GM23338 (cell line): ENCODE measurements at places on chromosomes 6 and 20.

- H3K4me1 ChIP-seq, result peaks cover 59% of the 10 kb centered on the region
- no peaks in the 10 kb centered on the region for H3K36me3 ChIP-seq
- no peaks in the 10 kb centered on the region for H3K27me3 ChIP-seq
- H3K4me3 ChIP-seq, result no peak overlapping the region
- H3K27ac ChIP-seq, result peak overlapping the region; percentile 15; the same call in 1 of the 2 replicates
- no peak for DNase-seq
Observed at GRCh38 chr20:50911716-50912115, 19.5 kb downstream of the ADNP start.

- peak overlapping the region; percentile 49; the same call in 1 of the 2 replicates for H3K4me3 ChIP-seq
- peaks cover 13% of the 10 kb centered on the region; the same call in 1 of the 2 replicates for H3K4me1 ChIP-seq
- no peak for DNase-seq
- no peaks in the 10 kb centered on the region; the same call in 1 of the 2 replicates for H3K27me3 ChIP-seq
- H3K27ac ChIP-seq, result no peak overlapping the region
Observed at GRCh38 chr20:57071954-57072583, 194.4 kb downstream of the BMP7 start.

DNA sequence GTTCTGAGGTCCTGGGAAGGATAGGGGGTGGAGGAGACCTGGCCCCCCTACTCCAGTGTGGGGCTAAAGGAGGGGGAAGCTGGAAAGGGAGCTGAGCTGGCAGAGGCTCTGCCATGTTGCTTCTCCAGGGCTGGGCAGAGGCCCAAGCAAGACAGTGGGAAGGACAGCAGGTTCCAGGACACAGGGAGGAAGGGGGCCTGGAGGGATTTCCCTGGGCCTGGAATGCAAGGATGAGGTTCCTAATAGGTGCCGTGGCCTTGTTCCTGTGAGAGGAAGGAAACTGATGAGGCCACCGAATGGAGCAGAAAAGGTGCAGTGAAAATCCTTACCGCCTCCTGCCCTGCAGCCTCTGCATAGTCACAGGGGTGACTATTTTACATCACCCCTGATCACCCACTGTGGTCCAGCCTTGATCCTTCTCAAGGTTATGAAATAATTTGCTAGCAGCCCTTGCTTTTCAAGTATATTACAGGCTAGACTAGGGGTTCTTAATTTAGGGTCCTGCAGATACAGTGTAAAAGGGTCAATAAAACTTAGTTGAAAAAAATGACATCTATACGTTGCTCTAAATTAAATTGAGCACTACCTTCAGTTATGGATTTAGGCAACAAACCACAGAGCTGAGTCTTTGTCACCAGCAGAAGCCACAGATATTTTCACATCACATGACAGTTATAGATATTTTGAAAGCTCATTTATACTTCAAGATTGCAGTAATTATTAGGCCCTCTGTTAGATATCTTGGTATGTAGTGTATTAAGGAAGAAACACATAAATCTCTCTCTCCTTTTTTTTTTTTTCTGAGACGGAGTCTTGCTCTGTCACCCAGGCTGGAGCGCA lies 45.7 kb upstream of the RNF24 start:
- H3K36me3 ChIP-seq, result no peaks in the 10 kb centered on the region
- no peaks in the 10 kb centered on the region for H3K27me3 ChIP-seq
- H3K27ac ChIP-seq, result no peak overlapping the region
- peaks cover 22% of the 10 kb centered on the region for H3K4me1 ChIP-seq

DNA sequence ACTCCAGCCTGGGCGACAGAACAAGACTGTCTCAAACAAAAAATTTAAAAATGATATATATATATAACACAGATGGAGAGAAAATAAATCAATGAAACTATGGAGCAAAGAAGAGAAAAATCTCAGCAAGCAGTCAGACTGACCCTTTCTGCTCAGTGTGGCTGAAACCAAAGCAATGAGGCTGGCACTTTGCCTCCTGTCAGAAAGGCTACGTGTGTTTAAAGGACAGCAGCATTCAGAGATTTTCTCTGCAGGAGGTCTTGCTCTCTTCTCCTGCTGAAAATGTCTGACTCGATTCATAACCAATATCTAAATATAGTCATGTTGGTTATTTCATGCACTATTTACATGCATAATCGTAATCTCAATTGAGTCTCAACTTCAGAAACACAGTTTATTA lies 527.0 kb upstream of the JARID2 start:
- no peak overlapping the region for H3K4me3 ChIP-seq
- no peak for DNase-seq
- no peak overlapping the region for H3K27ac ChIP-seq
- H3K36me3 ChIP-seq, result no peaks in the 10 kb centered on the region
- no peaks in the 10 kb centered on the region for H3K27me3 ChIP-seq

- H3K27ac ChIP-seq, result no peak overlapping the region
- peak; percentile 63 for DNase-seq
- peak overlapping the region; percentile 70 for H3K4me3 ChIP-seq
- H3K27me3 ChIP-seq, result peaks cover 62% of the 10 kb centered on the region
- H3K4me1 ChIP-seq, result peaks cover 2% of the 10 kb centered on the region
- H3K36me3 ChIP-seq, result no peaks in the 10 kb centered on the region
Observed at GRCh38 chr6:28553986-28554881, 28.6 kb downstream of the GPX5 start.

- DNase-seq, result peak; percentile 43
- H3K4me1 ChIP-seq, result no peaks in the 10 kb centered on the region
- no peaks in the 10 kb centered on the region for H3K36me3 ChIP-seq
- H3K4me3 ChIP-seq, result no peak overlapping the region
- H3K27me3 ChIP-seq, result no peaks in the 10 kb centered on the region
- no peak overlapping the region for H3K27ac ChIP-seq
Observed at GRCh38 chr6:126252154-126252553, 87.8 kb upstream of the CENPW start.

DNA sequence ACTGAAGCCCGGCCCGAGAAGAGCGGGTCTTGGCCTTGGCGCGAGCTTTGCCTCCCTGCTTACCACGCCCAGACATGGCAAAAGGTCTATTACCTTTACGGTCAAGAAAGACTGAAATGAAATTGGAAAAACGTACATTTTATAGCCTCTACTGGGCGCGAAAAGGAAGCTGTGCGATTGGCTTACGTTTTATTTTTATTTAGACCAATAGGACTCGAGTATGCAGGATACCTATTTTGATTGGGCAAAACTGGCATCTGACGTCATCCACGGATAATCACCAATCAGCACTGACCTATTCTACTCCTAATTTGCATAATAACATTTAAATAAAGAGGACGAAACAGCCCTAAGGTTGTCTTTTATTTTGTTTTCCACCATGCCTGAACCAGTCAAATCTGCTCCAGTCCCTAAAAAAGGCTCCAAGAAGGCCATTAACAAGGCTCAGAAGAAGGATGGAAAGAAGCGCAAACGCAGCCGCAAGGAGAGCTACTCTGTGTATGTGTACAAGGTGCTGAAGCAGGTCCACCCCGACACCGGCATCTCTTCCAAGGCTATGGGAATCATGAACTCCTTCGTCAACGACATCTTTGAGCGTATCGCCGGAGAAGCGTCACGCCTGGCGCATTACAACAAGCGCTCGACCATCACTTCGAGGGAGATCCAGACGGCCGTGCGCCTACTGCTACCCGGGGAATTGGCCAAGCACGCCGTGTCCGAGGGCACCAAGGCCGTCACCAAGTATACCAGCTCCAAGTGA lies 97.4 kb downstream of the OR2B2 start:
- no peaks in the 10 kb centered on the region for H3K36me3 ChIP-seq
- H3K4me1 ChIP-seq, result no peaks in the 10 kb centered on the region; the same call in 1 of the 2 replicates
- H3K27me3 ChIP-seq, result no peaks in the 10 kb centered on the region
- peak overlapping the region; percentile 57 for H3K4me3 ChIP-seq
- DNase-seq, result peak; percentile 95

GRCh38 chr6:169473663-169474062 lies 220.0 kb upstream of the THBS2 start:
- H3K27ac ChIP-seq, result no peak overlapping the region
- no peaks in the 10 kb centered on the region for H3K4me1 ChIP-seq
- DNase-seq, result no peak
- peaks cover 4% of the 10 kb centered on the region; the same call in 1 of the 2 replicates for H3K36me3 ChIP-seq

DNA sequence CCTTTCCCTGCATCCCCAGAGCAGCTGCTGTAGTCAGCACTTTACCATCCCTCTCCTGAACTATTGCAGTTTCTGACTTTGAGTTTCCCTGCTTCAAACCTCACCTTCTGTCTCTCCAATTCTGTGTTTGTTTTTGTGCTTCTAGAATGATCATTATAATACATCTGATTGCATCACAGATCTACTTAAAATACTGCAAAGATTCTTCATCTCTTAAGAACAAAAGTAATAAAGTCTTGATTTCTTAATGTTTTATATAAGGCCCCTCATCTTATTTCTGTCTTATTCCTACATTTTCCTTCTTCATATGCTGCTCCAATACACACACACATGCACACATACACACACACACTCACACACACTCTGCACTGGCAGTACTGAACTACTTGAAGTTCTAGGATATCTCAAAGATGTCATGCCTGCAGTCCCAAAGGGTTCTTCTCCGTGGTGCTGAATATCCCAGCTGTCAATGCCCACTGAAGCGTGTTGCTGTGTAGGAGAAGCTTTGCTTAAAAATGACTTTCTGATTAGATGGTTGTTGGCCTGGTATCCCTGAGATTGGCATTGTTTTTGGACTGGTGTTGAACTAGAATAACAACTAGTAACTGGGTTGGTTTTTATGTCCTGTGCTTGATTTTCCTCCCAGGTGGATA lies 97.2 kb downstream of the MAP3K4 start:
- peaks cover 33% of the 10 kb centered on the region for H3K36me3 ChIP-seq
- H3K4me3 ChIP-seq, result no peak overlapping the region
- no peak overlapping the region for H3K27ac ChIP-seq

GRCh38 chr20:51531141-51531710 lies 11.3 kb downstream of the NFATC2 start:
- H3K4me3 ChIP-seq, result no peak overlapping the region
- H3K36me3 ChIP-seq, result no peaks in the 10 kb centered on the region
- no peak overlapping the region for H3K27ac ChIP-seq
- no peaks in the 10 kb centered on the region for H3K4me1 ChIP-seq

- no peaks in the 10 kb centered on the region for H3K4me1 ChIP-seq
- H3K4me3 ChIP-seq, result no peak overlapping the region
- no peaks in the 10 kb centered on the region for H3K27me3 ChIP-seq
- no peak overlapping the region for H3K27ac ChIP-seq
- H3K36me3 ChIP-seq, result peaks cover 21% of the 10 kb centered on the region
Observed at GRCh38 chr20:3146732-3147341, 12.8 kb downstream of the FASTKD5 start.

DNA sequence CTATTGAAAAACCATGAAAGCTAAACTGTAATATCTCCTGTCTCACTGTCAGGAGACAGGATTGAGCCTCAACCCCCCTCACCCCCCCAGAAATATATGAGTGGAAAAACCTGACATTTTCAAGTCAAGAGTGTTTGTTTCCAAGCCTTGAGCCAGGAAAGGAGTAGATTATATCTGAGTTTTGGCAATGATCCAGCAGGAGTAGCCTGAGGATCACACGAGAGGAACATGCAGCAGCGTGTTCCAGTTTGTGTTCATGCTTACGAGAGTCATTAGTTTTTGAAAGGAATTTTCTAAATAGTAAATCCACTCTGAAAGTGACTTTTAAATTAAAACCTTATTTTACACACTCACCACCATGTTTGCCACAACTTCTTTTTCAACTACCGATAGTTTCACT lies 15.8 kb downstream of the IL22RA2 start:
- H3K36me3 ChIP-seq, result no peaks in the 10 kb centered on the region
- no peak for DNase-seq
- H3K27me3 ChIP-seq, result no peaks in the 10 kb centered on the region
- H3K27ac ChIP-seq, result no peak overlapping the region

- H3K4me3 ChIP-seq, result no peak overlapping the region
- H3K27ac ChIP-seq, result no peak overlapping the region
- no peaks in the 10 kb centered on the region for H3K4me1 ChIP-seq
- H3K36me3 ChIP-seq, result no peaks in the 10 kb centered on the region
- no peaks in the 10 kb centered on the region for H3K27me3 ChIP-seq
Observed at GRCh38 chr20:14219801-14220461, 117.5 kb downstream of the FLRT3 start.

DNA sequence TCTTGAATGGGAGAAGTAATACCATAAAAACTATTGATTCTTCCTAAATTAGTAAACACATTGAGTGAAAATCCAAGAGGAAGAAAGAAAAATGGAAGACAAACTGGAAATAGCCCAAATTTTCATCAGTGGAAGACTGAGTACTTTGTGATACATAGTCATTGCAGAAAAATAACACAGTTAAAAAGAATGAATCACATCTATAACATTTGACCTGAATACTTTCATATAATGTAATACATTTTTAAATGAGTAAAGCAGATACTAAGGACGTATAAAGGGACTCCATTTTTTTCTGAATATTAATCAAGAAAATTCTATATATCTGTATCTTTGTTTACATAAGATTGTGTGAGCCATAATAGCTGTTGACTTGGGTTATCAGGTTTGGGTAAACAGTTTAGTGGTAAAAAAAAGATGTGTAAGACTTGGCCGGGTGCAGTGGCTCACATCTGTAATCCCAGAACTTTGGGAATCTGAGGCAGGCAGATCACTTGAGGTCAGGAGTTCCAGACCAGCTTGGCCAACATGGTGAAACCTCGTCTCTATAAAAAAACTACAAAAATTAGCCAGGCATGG lies 4.3 kb upstream of the SLC17A2 start:
- DNase-seq, result no peak
- no peaks in the 10 kb centered on the region for H3K4me1 ChIP-seq
- no peaks in the 10 kb centered on the region for H3K27me3 ChIP-seq

- H3K4me1 ChIP-seq, result peaks cover 20% of the 10 kb centered on the region
- H3K4me3 ChIP-seq, result no peak overlapping the region
- peaks cover 29% of the 10 kb centered on the region for H3K36me3 ChIP-seq
- H3K27ac ChIP-seq, result 0 out of 2 replicates have a peak overlapping the region, but pooled peaks have one; percentile 21
- DNase-seq, result no peak
Observed at GRCh38 chr20:32727683-32728082, 15.6 kb downstream of the COMMD7 start.

GRCh38 chr20:54234991-54235390 lies 27.1 kb downstream of the PFDN4 start:
- no peak for DNase-seq
- H3K27me3 ChIP-seq, result no peaks in the 10 kb centered on the region
- no peak overlapping the region for H3K4me3 ChIP-seq
- no peaks in the 10 kb centered on the region for H3K36me3 ChIP-seq

GRCh38 chr6:44221291-44221960 lies 2.0 kb upstream of the SLC29A1 start:
- no peak overlapping the region for H3K27ac ChIP-seq
- peak; percentile 81 for DNase-seq
- H3K4me3 ChIP-seq, result no peak overlapping the region
- no peaks in the 10 kb centered on the region for H3K27me3 ChIP-seq
- H3K36me3 ChIP-seq, result no peaks in the 10 kb centered on the region
- peaks cover 65% of the 10 kb centered on the region for H3K4me1 ChIP-seq

DNA sequence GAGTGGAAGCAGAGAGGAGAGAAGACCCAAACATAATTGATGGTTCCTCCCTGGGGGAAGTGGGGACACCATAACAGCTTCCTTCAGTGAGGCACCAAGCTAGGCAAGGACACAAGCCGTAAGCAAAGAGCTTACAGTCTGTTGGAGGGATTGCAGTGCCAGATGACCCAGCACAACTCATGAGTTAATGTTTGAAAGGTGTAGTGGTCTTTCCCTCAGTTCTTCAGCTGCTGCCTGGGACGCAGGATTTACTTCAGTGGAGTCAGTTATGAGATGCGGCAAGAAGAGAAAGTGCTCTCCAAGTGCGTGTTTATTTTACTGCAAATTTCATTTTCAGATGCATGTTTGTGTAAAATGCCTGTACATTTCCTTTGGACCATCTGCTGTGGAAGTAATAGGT lies 38.7 kb upstream of the SLC17A4 start:
- no peak overlapping the region for H3K4me3 ChIP-seq
- H3K36me3 ChIP-seq, result no peaks in the 10 kb centered on the region
- DNase-seq, result no peak
- H3K4me1 ChIP-seq, result no peaks in the 10 kb centered on the region
- no peaks in the 10 kb centered on the region for H3K27me3 ChIP-seq
- no peak overlapping the region for H3K27ac ChIP-seq
